ENCODE measurements at places on chromosomes 12 and 14.
A peak's percentile ranks its signal among the peaks of the same experiment; 100 is the strongest.

- no peak for DNase-seq
Measured at GRCh38 chr12:104006929-104007328, 41.3 kb downstream of the TDG start.

- no peak for DNase-seq
Measured at GRCh38 chr14:61034416-61035120, 53.5 kb downstream of the SLC38A6 start.

- no peak for DNase-seq
Measured at GRCh38 chr14:89137526-89138163, 279.4 kb downstream of the FOXN3 start.

- DNase-seq = no peak
Measured at GRCh38 chr12:95591731-95592130, 40.5 kb upstream of the USP44 start.

GRCh38 chr12:102702447-102703114 is 214.5 kb downstream of the PAH start:
- no peak for DNase-seq

GRCh38 chr12:114003286-114003685 is 37.2 kb upstream of the RBM19 start:
- DNase-seq = no peak

DNA sequence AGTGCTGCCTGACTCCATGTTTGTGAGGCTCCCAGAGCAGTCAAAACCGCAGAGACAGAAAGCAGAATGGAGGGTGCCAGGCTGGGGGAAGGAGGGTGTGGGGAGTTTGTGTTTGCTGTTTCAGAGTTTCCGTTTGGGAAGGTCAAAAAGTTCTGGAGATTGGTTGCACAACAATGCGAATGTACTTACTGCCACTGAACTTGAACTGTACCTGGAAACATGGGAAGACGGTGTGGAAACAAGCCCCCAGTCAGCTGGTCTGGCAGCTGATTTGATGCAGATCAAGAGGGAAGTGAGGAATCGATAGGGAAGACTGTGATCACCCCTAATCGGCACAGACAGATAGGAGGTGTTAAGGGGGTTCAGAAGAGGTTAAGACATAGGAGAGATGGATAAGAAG is 35.3 kb upstream of the INF2 start:
- no peak for DNase-seq

DNA sequence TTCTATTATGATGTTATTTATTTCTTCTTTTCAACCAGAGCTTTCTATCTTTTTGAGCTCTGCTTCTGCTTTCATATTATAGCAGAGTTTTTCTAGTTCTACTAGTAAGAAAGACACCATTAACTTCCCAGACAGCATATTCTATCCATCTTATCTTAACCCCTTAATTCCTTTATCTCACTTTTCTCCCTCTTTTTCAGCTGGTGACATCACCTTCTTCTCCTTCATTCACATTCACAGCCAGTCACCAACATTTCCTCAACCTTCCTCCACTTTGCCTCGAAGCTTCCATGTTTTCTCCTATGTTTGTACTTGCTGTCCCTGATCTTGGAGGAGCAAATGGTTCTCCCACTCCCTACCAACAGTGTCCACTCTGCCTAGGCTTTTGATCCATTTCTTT is 3.5 kb upstream of the CSRP2 start:
- no peak for DNase-seq

GRCh38 chr12:25017336-25017735 is 68.4 kb upstream of the BCAT1 start:
- no peak for DNase-seq

DNA sequence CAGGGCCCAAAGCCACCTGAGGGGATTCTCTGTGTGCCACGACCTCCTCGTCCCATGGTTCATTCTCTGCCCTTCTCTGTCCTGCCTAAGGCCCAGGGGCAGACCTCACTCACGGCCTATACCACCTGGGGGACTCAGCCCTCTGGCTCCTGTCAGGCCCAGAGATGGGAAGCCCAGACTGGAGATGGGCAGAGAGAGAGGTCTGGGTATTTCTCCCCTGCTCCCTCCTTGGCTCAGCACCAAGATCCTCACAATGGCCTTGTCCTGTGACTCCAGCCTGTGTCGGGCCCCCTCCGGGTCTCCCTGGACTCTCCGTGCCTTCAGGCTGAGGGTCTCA is 46.9 kb upstream of the BCL11B start:
- DNase-seq = no peak

DNA sequence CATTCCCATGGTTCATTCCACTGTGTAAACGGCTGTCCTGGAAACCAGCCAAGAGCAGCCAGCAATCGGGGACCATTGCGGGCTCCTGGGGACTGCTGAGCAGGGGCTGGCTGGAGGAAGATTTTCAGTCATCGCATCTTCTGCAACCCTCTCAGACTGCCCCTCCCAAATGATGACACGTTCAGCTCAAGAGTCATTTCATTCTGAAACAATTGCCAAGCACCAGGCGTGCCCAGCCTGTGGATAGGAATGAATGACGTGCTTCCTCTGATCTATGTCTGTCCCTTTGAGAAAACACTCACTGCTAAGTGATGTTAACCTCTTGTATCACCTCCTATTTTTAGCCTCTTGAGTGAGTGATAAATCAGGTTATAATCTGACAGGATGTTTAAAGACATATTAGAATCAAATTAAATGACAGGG is 62.0 kb downstream of the NDUFA12 start:
- peak; percentile 23 for DNase-seq

DNA sequence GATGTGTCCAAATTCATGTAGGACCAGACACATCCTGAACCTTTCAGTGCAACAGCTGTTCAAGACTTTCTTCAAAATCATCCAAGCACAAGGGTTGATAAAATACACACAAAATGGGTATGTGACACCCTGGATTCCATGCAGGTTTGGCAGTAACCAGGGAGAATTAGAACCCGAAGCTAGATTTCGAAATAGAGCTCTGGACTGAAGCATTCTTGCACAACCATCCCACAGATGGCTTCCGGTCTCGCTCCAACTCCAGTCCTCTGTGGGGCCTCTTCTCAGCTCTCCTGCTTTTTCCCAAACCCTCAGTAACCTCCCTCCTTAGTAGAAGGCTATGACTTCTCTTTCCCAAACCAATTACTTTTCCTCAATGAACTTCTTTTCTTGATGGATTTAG is 171.3 kb downstream of the TTC7B start:
- no peak for DNase-seq

DNA sequence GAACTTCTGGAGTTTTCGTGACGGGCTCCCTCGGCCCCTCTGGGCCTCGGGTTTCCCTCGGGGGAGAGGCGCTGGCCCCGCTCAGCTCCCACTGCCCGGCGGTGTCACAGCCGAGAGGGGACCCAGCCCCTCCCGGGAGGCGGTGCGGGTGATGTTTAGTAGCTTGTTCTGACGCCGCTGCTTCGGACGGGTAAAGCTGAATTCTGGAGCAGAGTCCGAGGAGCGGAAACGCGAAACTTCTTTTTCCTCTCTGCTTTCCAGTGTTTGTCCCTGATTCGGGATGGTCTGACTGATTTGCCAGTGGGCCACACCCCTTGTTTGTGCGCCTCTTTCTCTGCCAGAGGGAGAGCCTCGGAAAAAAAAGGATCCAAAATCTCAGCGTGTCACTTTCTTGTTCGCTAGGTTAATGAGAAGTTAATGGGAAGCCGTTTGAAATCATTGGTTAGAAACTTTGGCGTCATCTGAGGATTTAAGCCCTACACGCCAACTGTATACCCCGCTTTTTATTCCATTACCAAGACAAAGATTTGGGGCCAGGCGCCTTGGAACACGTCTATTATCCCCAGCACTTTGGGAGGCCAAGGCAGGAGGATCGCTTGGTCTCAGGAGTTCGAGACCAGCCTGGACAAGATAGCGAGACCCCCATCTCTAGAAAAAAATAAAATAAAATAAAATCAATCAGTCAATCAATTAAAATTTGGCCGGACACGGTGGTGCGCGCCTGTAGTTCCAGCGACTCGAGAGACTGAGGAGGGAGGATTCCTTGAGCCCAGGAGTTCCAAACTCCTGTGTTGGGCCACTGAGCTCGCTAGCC is 756 bp downstream of the TULP3 start:
- DNase-seq = no peak

GRCh38 chr12:43154498-43155045 is 397.4 kb downstream of the ADAMTS20 start:
- DNase-seq = no peak

GRCh38 chr14:99242816-99243721 is 28.9 kb downstream of the BCL11B start:
- DNase-seq = peak; percentile 44

DNA sequence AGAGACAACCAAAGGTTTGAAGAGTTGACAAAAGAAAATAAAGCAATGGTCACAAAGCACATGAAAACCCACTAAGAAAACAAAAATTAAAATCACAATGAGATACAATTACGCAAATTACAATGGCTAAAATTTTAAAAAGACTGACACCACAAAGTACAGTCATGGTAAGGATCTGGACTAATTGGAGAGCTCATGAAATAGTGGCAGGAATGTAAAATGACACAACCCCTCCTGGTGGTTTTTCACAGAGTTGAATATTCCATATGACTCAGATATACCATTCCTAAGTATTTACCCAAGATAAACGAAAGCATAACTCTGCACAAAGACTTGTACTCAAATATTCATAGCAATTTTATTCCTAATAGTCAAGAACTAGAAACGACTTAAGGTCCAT is 65.9 kb downstream of the NOVA1 start:
- DNase-seq = no peak

DNA sequence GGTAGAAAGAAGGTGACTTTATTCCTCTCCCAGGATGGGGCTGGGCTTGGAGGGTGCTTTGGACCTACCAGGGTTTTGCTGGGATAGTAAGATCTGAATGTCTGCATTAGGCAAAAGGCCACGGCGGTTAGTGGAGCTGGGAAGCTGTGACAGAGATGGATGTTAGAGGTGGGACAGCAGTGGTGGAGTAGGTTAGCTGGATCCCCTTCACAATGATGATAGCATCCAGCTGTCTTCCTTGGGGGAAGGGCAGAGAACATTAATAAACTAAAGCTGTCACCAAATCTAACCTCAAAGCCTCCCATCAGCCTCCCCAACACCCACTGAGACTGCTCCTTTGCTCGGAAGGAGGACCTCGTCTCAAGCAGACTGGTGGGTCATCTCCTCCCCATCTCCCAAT is 104.8 kb downstream of the GPATCH2L start:
- DNase-seq = no peak

GRCh38 chr14:71471634-71472355 is 460.4 kb upstream of the RGS6 start:
- no peak for DNase-seq

- peak; percentile 37 for DNase-seq
Measured at GRCh38 chr12:123937707-123938591, 34.7 kb downstream of the CCDC92 start.

- DNase-seq = no peak
Measured at GRCh38 chr14:38079886-38080285, 127.8 kb upstream of the SSTR1 start.

- DNase-seq = no peak
Measured at GRCh38 chr12:70971001-70971794, 50.7 kb upstream of the PTPRR start.

- no peak for DNase-seq
Measured at GRCh38 chr12:100955139-100955538, 160.6 kb downstream of the ANO4 start.

DNA sequence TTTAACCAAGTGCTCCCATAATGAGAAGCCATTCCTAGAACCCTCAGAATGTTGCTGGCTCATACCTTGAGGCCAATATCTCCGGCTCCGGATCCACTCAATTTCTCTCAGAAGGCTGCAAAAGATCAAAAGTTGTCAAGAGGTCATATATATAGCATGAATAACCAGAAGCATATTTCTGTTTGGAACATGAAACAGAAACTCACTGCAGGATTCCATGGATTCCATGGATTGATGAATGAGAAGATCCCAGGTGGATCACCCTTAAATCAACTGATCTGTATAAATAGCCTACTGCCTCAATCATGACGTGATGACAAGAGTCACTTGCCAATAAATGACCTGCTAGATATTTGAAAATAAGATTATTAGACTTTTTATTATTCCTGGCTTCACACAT is 3.3 kb upstream of the NT5DC3 start:
- no peak for DNase-seq

- DNase-seq = no peak
Measured at GRCh38 chr12:90013409-90013808, 304.8 kb upstream of the ATP2B1 start.

DNA sequence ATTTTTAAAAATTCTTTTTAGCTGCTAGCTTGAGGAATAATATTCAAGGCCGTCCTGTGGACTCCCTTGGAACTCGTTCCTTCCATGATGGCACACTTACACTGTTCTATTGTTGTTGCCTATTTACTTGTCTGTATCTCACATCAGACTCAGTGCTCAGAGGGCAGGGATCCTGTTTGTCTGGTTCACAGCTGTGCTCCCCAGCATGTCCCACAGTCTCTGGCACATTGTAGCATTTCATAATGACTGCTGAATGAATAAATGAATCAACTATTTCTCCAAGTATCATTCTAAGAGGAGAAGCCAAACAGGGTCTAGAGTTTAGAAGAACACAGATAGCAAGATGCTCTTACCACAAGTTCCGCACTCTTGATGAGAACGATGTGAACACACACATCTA is 48.0 kb downstream of the NTN4 start:
- DNase-seq = no peak

GRCh38 chr14:98927986-98928385 is 344.0 kb downstream of the BCL11B start:
- no peak for DNase-seq

- DNase-seq = no peak
Measured at GRCh38 chr12:2095878-2096277, 43.1 kb downstream of the CACNA1C start.

DNA sequence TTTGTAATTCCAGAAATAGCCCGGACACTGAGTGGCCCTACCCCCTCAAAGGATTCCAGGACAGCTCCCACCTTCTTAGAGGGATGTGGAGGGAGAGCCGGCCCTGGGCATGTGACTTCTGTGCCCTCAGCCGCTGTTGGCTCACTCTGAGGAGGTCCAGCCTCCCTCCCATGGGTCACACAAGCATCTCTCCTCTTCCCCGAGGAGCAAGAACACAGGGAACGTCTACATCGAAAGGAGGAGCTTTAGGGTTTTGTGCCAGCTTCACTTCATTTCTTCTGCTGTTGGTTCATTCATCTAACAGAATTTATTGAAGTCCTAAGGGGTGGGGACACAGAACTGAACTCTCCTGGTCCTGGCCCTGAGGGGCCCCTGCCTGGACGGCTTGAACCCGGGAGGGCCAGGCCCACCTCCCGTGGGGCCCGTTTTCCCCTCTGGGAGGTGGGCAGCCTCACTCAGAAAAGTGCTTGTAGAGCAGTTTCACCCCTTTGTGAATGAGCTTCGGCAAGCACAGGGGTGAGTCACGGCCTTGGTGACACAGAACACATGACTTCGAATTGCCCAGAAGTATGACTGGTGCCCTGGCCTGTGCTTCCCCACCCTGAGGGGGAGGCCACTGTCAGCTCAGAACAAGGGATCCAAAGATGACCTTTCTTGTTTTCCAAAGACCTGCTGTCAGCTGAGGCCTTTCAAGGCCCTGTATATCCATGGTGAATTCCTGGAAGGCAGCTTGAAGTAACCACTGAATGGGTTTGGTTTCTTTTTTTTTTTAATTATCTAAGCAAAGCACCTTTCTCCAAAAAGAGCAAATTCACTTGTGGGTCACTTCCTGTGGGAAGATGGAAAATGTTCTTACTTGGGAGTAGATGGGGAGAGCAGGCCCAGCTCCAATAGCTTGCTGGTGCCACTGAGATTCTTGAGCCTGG is 39.2 kb downstream of the NFKBIA start:
- DNase-seq = peak; percentile 35

- no peak for DNase-seq
Measured at GRCh38 chr14:30195941-30196340, 268.3 kb upstream of the PRKD1 start.

GRCh38 chr14:95057851-95058250 is 99.5 kb downstream of the DICER1 start:
- DNase-seq = no peak
